Fibroblast of skin of back (primary cell): ENCODE measurements at places on chromosomes 11 and 22.

DNA sequence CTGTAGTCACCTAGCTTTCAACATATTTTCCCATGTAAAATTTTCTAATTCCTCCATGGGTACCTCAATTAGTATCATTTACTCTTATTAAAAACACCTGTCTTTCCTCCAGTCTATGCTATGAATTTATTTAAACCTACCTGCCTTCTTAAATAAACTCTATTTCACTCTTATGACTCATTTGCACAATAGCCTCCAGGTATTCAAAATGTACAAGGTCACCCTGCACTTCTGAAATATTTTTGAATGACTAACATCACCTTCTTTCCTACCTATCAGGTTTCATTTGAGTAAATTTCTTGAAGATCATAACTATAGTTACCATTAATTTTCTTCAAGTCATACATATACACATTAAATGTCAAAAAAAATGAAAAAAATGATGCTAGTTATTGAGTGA is 939.7 kb downstream of the DLG2 start:
- no peak for DNase-seq

DNA sequence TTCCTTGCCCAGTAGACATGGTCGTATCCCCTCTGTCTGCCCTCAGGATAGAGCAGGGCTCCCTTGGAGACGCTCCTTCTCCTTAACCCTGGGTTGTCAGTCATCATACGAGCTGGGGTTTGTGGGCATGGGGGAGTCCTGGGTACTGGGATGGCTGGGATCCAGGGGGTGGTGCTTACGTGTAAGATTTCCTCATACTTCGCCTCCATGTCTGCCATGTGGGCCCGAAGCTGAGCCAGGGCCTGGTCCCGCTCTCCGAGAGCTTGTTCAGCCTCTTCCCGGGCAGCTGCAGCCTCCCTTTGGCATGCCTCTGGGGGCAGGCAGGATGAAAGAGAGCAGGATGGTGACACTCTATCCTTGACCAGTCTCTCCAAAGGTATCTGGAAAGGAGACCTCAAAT is 5.3 kb downstream of the NHERF4 start:
- DNase-seq, result no peak

GRCh38 chr11:46698597-46698996 is 1.8 kb downstream of the ARHGAP1 start:
- no peak for DNase-seq

- peak; percentile 9 for DNase-seq
These were observed 64.8 kb downstream of the APOL5 start for GRCh38 chr22:35782504-35782903.

- DNase-seq, result no peak
These were observed 41.4 kb upstream of the PHF21A start for GRCh38 chr11:46162700-46163099.

DNA sequence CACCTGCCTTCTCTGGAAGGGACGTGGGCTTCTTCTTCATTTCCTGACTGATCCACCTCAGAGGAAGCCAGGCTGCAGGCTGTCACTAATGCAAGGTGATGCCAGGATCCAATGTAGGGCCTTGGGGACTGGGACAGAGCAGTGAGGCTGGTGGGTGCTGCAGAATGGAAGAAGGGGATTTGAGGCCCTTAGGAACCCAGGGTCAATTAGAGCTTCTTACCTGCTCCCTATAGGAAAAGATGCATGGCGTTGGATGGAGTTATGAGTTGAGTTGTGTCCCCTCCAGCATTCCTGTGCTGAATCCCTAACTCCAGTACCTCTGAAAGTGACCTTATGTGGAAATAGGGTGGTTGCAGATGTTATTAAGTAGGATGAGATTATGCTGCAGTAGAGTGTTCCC is 190.4 kb downstream of the MIAT start:
- DNase-seq, result no peak

DNA sequence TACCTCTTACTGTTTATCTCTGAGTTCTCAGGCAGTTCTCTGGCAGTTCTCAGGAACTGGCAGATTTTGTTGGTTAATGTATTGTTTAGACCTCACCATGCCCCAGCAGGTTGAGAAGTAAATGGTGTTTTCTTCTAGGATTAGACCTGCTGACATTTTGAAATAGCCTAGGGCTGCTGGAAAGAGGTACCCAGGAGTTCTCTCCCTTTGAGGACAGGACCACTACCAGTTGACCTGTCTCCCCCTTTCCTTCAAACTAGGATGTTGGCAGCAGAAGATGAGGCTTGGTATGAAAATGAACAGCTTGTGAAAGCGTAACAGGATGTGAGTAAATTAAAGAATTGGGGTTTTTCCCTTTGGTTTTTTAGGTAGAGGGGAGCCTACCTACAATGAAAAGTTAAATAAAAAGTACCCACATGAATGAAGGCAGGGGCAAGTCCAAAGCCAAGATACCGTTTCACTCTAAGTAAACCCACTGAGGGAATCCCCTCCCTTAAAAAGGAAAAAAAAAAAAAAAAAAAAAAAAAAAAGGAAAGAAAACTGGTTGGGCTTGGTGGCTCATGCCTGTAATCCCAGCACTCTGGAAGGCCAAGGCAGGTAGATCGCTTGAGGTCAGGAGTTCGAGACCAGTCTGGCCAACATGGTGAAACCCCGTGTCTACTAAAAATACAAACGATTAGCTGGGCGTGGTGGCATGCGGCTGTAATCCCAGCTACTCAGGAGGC is 96.2 kb downstream of the PDHX start:
- DNase-seq, result no peak

DNA sequence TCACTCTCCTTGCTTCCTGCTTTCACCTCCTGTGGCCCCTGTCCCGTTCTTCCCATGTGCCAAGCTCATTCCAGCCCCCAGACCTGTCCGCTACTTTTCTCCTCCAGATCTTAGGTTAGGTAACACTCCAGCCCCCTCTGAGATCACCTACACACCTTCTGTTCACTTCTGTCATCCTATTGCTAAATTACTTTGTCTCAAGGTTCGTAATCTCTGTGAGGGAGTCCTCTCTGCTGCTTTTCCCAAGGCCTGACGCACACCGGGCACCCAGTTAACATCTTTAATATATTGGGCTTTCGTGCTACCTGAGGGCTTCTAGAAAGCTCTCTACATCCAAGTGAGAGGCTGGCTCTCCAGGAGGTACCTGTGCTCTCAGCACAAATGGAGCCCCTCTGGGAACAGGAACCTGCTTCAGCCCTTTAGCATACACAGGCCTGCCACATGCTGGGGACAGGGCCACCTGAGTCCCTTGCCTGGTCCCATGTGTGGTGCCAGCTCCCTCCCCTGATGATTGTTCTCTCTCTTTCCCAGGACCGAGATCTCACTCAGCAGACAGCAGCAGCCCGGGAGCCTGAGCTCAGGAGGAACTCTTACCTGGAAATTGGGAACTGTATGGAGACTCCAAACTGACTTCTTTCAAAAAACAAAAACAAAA is 8.5 kb downstream of the C22orf31 start:
- DNase-seq, result no peak

DNA sequence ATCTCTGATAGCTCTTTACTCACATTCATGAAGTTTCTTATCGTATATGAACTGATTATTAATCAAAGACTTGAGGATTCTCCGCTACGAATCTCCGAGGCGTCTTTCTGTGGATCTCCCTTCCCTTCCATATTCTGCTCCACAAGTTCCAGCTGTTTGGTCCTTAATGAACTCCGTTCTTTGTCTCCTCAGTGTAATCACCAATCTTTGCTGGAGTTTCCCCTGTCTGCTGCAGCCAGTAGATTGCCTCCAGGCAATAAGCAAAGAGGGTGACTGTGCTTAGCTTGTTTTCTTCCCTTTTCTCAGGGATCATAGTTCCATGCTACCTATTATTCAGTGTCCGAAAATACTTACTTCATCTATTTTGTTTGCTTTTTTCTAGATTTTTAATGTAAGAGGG is 169.6 kb upstream of the FOLH1 start:
- DNase-seq, result no peak

DNA sequence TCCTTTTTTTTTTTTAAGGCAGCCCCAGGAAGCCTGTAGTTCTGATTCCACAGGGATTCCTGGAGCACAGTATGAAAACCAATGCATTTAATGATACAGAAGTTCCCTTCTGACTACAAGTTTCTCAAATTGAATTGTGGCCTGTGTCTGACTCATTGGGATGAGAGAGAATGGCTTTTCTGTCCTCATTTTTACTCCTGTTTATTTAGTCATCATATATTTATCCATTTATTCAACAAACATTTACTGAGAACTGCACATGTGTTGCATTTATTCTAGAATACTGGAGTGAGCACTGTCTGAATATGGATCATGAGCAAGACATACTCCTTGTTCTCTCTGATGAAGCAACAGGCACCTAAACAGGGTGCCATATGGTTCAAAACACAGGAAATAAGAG is 231.2 kb downstream of the NTM start:
- no peak for DNase-seq

DNA sequence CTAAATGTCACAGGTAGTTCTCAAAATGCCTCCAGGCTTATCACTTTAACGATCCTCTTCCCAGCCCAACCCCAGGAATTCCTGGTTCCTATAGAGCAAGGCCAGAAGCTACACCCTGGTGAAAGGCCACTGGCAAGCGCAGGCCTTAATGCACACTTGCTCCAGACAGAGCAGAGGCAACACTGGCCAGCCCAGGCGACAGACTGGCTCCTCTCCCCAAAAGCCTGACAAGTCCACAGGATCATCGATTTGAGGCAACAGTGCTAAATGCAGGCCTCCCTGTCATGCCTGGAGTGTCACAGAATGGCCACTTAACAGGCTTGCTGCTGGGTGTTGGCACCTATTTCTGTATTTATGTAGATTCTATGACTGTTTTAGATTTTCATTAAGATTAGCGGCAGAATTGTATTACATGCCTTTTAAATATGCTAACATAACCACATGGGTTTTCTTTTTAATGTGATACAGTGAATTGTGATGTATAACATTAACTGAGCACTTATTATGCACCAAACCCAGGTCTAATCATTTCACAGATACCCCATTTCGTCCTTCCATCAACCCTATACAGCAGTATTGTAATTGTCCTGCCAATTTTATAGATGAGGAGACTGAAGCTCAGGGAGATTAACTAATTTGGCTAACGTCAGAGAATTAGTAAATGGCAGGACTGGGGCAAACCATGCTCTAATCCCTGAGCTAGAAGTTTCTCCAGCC is 38.6 kb downstream of the PACSIN2 start:
- DNase-seq, result no peak

DNA sequence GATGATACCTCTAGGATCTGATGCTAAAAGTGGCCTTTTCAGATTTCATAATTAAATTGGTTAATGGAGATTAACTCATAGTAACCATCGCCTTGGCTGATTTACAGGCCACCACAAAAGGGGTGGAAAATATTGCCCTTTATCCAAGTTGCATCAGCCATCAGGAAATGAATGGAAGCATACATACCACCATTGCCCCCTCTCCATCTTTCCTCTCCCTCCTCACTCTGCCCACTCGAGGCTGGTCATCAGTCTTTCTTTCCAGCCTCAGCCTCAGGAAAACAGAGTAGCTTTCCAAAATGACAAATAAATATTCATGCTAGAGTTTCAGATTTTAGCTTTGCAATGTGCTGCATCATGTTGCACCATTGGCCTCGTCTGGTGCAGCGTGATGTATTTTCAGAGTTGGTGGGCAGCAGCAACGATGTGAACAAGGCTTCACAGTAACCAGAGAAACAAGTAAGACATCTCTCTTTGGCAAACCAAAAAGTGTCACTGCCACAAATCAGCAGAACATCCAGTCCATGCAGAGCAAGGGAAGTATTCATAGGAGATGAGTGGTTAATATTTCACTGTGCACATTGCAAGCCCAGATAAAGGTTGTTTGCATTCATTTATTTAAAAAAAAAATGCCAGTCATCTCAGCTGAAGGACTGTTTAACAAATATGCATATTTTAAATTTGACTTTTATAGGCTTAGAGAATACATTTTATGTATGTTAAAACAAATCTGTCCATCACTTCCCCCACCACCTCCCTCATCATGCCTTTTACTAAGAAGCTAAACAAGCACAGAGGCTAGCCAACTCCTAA is 136.7 kb upstream of the FAT3 start:
- DNase-seq, result no peak

DNA sequence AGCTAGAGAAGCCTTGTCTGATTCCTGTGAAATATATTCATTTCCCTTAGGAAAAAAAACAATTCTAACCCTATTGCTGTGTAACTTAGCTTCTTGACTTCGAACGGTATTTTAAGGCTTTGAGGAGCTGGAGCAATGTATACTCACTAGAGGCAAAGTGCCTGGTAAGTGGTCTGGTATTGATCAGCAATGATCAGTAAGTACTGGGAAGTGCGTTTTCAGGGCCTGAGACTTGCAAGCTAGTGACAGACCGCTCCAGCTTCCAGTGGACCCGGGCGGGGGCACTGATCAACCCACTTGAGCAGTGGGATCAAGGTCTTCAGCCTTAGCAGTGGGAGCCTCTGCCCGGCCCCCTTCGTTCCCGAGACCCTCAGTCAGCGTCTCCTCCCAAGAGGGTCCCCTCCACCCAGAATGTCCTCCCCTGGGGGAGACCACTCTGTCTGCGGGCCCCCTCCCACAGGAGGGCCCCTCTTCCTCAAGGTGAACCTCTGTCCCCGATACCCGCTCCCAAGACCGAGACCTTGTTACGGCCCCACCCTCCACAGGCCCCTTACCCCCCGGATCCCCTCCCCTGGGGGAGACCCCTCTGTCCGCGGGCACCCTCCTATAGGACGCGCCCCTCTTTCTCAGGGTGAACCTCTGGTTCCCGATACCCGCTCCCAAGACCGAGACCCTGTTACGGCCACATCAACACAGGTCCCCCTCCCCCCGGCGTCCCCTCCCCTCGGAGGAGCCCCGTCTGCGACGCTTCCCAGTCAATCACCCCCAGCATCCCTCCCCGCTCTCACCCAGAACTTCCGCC is 452 bp upstream of the ATXN10 start:
- no peak for DNase-seq

DNA sequence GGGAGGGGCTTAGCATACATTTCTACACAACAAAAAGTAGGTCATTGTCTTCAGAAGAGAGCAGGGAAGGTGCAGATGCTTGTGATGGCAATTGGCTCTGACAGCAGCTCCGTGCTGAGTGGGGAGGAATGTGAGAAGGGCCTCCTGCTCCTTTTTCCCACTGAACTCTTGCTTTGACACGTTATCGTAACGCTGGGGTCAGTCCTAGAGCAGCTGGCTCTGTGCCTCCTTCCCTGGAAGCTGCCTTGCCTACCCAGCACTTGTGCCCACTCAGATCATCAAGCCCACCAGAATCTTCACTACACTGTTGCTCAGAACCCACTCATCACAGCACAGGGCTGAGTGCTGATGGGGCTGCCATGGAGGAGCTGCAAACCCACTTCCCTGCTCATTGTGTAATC is 14.9 kb upstream of the NAV2 start:
- no peak for DNase-seq
